Mesenteric fat pad (tissue), 1 donor: ENCODE measurements at places on chromosomes 5 and 9. TPM values are rescaled to one million over a fixed set of nuclear protein-coding genes. Genes with fewer than 3 reads are reported as not detected.

DNA sequence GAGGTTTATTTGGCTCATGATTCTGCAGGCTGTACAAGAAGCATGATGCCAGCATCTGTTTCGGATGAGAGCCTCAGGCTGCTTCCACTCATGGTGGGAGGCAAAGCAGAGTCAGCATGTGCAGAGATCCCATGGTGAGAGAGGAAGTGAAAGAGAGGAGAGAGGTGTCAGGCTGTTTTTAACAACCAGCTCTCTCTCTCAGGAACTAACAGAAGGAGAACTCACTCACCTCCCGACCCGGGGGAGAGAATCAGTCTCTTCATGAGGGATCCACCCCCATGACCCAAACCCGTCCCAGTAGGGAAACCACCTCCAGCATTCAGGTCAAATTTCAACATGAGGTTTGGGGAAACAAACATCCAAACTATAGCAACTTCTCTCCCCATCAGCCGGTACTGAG, 187.7 kb downstream of the ENC1 start:
- DNase-seq, result no peak

DNA sequence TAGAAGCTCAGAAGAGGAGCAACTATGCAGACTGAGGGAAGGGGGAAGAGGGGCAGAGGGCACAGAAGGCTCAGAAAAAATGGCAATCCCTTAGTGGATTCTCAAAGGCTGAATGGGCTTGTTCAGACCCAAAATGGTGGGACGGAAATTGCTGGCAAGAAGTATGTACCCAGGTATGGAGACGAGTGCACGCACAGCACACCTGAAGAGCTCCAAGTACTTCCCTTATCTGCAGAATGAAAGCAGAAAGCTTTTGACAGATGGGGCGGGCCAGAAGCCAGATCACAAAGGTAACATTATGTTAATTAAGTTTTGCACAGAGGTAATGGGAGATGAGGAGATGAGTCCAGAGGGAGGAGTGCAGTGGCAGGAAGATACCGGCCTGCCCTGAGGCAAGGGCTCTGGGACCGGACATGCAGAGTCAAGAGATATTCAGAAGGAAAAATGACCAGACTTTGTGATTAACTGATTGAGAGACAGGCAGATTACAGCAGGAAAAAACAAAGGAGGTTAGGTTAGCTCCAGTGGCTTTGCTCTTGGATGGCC, 138.1 kb upstream of the PIK3R1 start:
- no peak for DNase-seq

- DNase-seq, result no peak
These were observed 75.2 kb downstream of the LMNB1 start for GRCh38 chr5:126852091-126852571.

- no peak for DNase-seq
These were observed 88.9 kb downstream of the PCSK5 start for GRCh38 chr9:75979362-75979761.

GRCh38 chr5:148388696-148389095, 4.9 kb downstream of the FBXO38 start:
- DNase-seq, result no peak

- DNase-seq, result no peak
These were observed 22.5 kb downstream of the TICAM2 start for GRCh38 chr5:115579747-115580173.

DNA sequence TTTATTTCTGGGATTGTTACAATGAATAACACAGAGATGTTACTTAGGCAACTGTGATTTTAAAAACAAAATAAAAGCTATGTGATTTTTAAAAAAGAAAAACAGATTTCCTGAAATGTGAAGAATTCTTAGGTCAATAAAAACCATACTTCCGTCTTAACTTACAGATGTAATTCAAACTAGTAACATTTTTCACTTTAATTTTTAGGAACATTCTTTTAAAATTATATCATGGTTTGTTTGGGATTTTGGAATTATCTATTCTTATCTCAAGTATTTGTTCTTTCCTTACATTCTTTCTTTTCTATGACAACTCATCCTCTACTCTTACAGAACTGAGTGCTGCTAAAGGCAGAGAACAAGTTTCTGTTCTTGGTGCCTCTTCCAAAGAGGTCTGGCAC, 159.5 kb downstream of the RAPGEF6 start:
- DNase-seq, result no peak

DNA sequence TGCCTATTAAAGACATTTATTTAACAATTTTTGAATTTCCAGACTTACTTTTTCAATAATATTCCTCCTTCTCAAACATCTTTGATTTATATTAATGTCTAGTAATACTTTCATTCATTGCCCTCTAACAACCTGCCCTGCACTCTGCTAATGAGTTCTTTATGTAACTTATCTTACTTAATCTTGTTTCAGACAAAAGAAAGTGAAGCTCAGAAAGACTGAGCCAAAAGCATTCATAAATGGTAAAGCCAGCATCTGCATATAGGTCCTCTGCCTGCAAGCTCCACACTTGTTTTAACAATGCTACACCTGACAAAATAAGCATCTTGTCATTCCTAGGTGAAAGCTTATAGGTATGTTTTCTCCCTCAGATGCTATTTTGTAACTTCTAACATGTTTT, 2.4 kb upstream of the TNPO1 start:
- no peak for DNase-seq

RGP1 gene
- total RNA-seq, result 25.0 TPM

TPRN gene
- total RNA-seq, result 5.1 TPM
